CD4-positive, alpha-beta T cell treated with Interleukin-6 at 100 ng/mL for 8 hours (primary cell): ENCODE measurements at places on chromosomes 16 and 17.

DNA sequence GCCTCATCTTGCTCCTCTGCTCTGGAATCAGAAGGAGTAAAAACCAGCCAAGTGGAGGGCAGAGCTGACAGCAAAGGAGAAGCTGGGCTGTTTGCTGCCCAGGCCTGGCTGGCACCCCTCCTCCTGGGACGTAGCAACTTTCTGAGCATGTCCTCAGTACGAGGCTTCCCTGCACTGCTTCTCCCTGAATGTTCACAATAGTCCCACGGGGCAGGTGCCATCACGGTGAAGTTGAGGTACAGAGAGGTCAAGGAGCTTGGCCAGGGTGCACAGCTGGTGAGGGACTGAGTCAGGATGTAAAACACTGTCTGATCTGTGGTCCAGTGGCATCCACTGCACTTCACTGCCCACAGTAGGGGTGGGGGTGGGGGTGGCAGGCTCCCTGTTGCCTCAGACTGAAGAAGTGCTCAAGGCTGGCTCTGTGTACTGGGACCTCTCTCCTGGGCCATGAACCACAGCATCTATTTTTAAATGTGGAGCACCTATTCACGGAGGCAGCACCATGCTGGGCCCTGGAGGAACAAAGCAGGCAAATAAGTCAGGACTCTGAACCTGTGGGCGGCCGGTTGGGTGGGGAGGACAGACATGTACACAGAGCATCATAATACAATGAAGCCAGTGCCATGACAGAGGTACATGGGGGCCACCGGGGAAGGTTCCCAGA, 369.5 kb downstream of the SEC14L1 start:
- DNase-seq = no peak

DNA sequence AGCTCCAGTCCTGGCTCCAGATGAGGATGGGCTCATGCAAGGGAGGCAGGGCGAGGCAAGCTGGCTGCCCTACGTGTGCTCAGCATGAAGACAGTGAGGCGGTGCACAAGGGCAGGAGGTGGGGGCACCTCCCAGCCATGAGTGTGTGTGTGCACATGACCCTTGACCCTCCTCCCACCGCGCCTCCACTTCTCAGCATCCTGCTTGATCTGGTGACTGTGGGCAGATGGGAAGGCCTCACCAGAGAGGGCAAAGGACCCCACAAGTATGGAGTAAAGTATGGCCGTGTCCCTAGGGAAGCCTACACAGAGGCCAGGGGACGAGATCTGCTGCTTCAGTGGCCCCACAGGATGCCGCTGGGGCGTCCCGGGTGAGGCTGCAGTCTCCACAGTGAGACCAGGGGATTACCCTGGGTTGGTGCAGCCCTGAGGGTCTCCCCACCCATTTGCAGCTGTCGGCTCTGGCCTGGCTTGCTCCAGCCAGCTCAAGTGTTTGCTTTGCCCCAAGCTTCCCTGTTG, 7.9 kb upstream of the RNF222 start:
- DNase-seq = no peak

GRCh38 chr16:87457709-87458423, 35.0 kb downstream of the ZCCHC14 start:
- DNase-seq = peak; percentile 9

GRCh38 chr17:81020443-81020766, 14.5 kb upstream of the BAIAP2 start:
- no peak for DNase-seq

DNA sequence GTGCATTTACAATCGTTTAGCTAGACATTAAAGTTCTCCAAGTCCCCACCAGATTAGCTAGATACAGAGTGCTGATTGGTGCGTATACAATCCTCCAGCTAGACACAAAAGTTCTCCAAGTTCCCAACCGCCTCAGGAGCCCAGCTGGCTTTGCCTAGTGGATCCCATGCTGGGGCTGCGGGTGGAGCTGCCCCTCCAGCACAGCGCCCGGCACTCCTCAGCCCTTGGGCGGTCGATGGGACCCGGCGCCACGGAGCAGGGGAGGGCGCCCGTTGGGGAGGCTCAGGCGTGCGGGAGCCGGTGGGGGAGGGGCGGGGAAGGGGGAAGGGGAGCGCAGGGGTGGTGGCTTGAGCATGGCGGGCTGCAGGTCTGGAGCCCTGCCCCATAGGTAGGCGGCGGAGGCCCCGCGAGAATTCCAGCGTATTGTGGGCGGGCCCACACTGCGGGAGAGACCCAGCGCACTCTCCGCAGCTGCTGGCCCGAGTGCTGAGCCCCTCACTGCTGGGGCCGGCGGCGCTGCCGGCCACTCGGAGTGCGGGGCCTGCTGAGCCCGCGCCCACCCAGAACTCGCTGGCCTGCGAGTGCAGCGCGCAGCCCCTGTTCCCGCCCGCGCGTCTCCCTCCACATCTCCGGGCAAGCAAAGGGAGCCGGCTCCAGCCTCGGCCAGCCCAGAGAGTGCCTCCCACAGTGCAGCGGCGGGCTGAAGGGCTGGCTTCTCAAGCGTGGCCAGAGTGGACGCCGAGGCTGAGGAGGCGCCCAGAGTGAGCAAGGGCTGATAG, 907.5 kb downstream of the CDH8 start:
- DNase-seq = no peak

DNA sequence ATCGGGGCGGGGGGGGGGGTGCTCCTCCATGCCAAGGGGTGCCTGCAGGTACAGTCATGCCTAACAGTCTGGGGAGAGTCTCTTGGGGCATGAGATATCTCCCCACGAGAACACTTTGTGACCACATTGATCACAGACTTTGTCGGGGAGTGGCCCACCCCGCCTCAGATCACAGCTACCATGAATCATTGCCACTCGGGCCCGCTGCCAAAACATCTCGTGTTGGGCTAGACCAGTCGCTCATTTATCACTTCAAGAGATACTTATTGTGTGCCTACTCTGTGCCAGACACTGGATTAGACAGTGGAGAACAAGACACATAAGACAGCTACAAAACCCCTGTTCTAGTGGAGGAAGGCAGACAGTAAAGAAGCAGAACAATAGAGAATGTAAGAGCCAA, 72.6 kb downstream of the CLEC16A start:
- DNase-seq = no peak

DNA sequence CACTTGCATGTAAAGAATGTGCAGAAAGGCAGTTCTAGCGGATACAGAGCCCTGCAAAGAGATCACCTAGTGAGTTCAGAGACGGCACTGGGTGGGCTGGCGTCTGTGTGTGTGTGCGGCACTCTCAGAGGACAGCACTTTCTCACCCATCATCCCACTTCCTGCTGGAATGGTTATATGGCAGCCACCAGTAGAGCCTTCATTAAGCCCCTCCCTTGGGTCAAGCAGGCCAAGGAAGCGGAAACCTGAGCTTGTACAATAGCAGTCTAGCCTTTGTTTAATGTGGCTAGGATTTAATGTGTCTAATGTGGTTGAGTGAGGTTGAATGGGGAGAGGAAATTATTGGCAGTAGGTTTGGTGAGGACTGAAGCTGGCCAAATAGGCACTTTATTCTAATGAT, 88.3 kb upstream of the ELAC2 start:
- DNase-seq = no peak

- peak; percentile 94 for DNase-seq
Observed at GRCh38 chr17:2303204-2304188, at the start of the genes SMG6 and SRR. Gene SMG6, minus strand, starts transcription at chr17:2303785. Its CDS starts 65 bp downstream, at chr17:2303720. Gene SRR, plus strand, starts transcription at chr17:2303950. Its CDS starts 11,611 bp downstream, at chr17:2315561.

- no peak for DNase-seq
Observed at GRCh38 chr17:82257473-82257872, 16.0 kb downstream of the CSNK1D start.

DNA sequence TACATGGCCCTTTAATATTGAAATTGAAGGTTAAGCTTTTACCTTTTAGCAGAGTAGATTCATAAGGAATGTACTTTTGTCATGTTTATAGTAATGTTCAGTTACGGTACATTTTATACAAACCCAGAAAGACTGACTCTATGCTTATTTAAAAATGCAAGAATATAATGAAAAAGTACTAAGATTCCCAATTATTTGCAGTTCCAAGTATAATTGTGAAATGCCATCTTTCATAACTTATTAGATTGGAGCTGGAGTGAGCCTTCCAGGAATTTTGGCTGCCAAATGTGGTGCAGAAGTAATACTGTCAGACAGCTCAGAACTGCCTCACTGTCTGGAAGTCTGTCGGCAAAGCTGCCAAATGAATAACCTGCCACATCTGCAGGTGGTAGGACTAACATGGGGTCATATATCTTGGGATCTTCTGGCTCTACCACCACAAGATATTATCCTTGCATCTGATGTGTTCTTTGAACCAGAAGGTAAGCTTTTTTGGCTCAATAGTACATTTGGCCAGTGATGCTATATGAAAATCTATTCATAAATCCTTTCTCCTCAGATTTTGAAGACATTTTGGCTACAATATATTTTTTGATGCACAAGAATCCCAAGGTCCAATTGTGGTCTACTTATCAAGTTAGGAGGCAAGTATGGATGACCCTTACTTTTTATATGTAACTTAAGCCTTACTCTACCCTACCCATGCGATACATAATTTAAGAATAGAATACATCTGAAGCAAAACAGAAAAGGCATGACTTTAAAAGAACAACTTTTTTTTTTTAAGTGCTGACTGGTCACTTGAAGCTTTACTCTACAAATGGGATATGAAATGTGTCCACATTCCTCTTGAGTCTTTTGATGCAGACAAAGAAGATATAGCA, 4.2 kb downstream of the SRSF2 start:
- no peak for DNase-seq

DNA sequence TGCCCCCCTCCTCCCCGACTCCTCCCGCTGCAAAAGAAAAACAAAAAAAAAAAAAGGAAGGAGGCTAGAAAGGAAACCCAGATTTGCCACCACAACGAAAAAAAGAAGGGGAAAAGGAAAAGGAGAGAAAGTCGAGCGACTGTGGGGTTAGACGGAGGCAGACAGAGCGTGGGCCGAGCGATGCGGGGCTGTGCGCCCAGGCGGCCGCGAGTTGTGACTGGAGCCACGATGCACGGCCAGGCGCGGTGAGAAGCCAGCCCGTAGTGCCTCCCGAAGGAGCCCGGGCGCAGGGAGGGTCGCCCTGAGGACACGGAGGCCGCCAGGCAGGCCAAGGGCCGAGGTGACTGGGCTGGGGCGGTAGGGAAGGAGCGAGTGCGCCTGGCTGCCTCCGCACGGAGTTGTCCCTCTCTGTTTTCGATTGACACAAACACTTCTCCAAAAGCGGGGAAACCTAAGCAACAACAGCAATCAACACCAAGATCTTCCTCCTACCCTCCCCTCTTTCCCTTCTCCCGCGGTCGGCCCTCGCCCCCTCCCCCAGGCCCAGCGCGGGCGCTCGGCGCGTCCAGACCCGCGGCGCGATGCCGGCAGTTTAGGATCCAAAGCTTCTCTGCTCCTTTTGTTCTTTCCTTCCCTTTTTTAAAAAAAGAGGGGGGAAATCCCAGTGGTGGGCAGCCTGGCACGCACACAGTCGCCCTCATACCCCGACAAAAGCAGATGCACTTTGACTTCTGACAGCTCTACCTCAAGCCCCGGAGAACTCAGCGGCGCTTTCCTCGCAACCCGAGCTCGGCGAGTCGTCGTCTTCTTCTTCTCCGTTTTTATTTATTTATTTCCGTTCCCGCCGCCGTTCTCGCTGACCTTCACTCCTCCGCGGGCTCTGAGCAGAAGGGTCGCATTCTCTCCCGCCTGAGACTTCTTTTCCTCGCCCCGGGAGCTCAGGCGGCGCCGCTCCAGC, at the start of gene LHX1:
TSS of gene LHX1 (plus strand) at position 475 of the 958 bp plus-strand sequence. CDS start 723 bp downstream, outside the sequence.
- no peak for DNase-seq
